GM20000 (cell line): ENCODE measurements at places on chromosomes 16 and 17.

DNA sequence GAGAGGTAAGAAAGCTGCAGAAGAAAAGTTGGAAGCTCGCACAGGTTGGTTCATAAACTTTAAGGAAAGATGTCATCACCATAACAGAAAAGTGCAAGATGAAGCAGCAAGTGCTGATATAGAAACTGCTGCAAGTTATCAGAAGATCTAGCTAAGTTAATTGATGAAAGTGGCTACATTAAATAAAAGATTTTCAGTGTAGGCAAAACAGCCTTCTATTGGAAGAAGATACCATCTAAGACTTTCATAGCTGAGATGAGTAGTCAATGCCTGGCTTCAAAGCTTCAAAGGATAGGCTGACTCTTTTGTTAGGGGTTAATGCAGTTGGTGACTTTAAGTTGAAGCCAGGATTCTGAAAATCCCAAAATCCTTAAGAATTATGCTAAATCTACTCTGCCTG, 24.0 kb downstream of the CYLD start:
- no peak for DNase-seq

- DNase-seq = no peak
Measured at GRCh38 chr17:57636985-57637665, 108.0 kb downstream of the CCDC182 start.

DNA sequence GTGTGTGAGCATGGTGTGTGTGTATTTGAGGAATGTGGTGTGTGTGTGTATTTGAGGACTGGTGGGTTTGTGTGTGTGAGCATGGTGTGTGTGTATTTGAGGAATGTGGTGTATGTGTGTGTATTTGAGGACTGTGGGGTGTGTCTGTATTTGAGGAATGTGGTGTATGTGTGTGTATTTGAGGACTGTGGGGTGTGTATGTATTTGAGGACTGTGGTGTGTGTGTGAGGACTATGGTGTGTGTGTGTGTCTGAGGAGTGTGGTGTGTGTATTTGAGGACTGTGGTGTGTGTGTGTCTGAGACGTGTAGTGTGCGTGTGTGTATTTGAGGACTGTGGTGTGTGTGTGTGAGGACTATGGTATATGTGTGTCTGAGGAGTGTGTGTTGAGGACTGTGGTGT, 18.0 kb upstream of the CACNG1 start:
- no peak for DNase-seq

GRCh38 chr16:23930791-23931190, 95.0 kb downstream of the PRKCB start:
- no peak for DNase-seq

DNA sequence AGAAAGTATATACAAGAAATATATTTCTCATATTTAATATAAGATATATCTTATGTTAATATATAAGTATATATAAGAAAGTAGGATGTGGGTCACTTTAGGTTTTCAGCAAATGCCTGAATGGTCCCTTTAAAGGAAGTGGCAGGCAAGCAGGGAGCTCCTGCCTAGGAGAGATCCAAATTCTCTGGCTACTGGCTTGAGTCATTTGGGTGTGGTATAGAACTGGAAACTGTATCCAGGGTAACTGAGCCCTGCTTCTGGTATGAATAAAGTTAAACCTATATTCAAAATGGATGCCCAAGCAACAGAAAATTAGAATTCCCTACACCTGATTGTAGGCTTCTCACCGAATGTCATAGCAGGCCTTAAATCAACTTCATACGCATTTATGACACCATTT, 144.4 kb downstream of the ZNF18 start:
- no peak for DNase-seq

DNA sequence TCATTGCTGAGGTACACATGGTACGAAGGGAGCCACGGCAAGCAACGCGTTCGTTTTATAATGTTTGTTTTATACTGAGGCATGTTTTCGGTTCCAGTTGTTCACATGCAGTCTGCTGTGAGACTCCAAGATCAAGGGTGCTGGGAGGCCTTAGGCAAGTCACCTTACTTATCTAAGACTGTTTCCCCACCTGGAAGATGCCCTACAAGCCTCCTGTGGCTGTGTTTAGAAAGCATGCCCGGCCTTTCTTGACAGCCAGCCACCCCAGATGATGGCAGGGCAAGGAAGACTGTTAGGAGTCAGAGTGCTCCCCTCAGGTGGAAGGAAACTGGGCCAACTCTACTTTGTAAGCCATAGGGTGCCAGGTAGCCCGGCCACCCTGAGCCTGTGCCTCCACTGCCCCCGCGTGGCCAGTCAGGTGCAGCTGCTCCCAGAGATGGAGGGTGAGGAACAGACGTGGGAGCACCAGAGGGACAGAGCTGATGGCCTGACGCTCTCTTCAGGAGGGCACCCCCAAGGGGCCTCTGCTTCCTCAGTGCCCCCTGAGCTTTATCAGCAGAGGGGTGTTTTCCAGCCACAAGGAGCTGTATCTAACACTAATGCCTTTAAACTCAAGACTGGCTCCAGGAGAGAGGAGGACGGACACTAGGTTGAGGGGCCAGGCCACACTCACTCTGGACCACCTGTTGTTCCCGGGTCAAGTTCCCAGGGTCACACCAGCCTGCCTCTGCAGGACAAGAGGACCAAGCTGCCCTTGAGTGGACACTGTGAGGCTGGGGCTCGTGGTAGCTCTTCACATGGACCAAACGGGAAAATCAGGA, 5.4 kb downstream of the NAT9 start:
- DNase-seq = peak; percentile 76

- no peak for DNase-seq
Measured at GRCh38 chr16:88435437-88436355, 17.4 kb upstream of the ZFPM1 start.

GRCh38 chr16:1010251-1010650, 28.7 kb downstream of the SOX8 start:
- DNase-seq = no peak

GRCh38 chr16:2429771-2430663, 770 bp downstream of the CCNF start:
- peak; percentile 66 for DNase-seq

DNA sequence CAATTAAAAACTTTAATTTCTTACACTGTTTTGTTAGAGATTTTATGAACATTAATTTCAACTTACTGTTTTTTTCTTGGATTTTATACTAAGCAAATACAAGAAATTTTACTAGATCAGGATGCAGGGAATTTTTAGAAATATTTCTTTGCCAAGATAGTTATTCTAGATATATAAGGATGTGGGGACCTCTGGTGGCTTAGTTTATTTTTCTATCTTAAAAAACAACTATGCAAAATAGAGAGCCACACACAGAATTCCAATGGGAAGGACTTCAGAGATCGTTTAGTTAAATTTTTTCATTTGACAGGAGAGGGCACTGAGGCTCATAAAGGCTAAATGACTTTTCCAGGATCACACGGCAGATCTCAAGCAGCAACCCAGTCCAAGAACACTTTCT, 23.0 kb upstream of the CAPNS2 start:
- DNase-seq = no peak

DNA sequence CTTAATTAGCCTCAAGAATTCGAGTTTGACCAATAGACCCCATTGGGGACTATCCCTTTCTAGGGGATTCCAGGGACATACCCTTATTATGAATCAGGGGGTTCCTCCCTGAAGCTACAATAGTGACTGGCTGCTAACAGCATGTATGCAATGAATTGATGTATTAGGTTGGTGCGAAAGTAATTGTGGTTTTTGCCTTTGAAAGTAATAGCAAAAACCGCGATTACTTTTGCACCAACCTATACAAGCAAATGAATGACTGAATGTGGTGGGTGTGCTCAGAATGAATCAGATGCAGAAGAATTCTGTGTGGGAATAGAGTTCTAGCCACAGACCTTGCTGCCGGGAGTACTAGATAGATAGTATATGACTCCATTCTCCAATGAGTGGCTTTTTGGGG, 76.7 kb downstream of the HLF start:
- DNase-seq = no peak

- DNase-seq = no peak
Measured at GRCh38 chr16:88907768-88908167, 41.3 kb upstream of the PABPN1L start.

DNA sequence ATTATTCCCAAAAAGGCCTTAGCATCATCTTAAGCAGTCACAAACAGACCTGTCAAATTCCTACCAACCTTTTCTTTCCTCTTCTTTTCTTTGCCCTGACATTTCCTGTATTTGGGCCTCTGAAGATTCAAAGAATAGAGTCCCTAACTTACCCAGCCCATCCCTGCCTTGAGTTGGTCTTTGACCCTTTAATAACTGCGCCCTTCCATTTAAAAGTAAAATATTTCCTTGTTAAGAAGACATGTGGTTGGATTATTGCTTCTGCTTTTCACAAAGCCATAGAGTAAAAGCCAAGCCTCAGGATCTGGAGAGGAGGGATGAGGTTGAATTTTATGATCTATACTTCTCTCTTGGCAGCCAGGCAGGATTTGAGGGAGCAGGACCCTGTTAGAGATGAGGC, 13.2 kb upstream of the CCL23 start:
- DNase-seq = no peak

GRCh38 chr16:16973707-16974591, 496.8 kb downstream of the XYLT1 start:
- DNase-seq = no peak

DNA sequence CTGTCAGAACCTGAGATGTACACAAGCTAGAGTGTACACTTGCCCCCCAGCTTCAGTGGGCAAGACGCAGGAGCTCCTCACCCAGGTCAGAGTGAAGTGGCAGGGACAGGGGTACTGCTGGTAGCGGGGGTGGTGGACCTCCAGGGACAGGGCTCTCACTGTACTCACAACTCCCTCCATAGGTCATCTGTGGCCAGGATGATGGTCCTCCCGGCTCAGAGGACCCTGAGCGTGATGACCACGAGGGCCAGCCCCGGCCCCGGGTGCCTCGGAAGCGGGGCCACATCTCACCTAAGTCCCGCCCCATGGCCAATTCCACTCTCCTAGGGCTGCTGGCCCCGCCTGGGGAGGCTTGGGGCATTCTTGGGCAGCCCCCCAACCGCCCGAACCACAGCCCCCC, 2.7 kb downstream of the NXPH3 start:
- no peak for DNase-seq

GRCh38 chr17:50055426-50056216, at the start of gene ITGA3:
TSS of gene ITGA3 (plus strand) at chr17:50056110. CDS start at chr17:50056440, 330 bp downstream.
- peak; percentile 75 for DNase-seq

GRCh38 chr17:30224419-30224960, 11.0 kb downstream of the SLC6A4 start:
- no peak for DNase-seq

DNA sequence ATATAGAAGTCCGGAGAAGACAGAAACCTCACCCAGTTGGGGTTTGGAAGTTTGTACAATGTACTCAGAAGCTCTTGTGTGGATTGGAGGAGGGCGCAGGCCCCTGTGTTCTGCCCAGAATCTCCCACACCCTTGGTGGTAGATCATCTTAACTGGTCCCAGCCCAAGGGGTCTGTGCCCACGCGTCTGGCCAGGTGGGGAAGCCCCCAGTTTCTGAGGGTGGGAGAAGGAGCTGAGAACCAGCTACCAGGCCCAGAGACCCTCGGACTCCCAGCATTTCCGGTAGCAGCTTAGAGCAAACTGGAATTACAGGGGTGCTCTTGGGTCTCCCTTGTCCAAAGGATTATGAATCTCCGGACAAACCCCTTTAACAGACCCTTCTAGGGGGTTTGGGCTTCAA, 2.3 kb upstream of the PPP1R9B start:
- no peak for DNase-seq

- no peak for DNase-seq
Measured at GRCh38 chr17:71553381-71553780, 567.4 kb upstream of the SOX9 start.

DNA sequence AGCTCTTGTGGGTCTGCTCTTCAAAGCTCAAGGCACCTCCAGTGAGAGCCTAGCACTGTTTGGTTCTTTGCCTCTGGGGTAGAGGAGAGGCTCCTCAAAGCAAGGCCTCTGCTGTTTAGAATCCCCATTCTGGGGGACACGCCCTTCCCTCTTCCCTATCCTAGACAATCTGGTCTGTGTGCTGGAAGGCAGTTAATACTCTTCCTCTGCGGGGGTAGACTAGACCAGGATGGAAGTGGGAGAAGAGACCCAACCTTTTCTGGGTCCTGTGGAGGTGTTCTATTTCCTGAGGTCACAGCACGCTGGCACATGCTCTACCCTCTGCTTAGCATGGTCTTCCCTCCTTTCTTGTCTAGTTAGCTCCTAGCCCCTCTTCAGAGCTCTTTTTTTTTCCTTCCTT, 7.7 kb downstream of the ERAL1 start:
- no peak for DNase-seq

DNA sequence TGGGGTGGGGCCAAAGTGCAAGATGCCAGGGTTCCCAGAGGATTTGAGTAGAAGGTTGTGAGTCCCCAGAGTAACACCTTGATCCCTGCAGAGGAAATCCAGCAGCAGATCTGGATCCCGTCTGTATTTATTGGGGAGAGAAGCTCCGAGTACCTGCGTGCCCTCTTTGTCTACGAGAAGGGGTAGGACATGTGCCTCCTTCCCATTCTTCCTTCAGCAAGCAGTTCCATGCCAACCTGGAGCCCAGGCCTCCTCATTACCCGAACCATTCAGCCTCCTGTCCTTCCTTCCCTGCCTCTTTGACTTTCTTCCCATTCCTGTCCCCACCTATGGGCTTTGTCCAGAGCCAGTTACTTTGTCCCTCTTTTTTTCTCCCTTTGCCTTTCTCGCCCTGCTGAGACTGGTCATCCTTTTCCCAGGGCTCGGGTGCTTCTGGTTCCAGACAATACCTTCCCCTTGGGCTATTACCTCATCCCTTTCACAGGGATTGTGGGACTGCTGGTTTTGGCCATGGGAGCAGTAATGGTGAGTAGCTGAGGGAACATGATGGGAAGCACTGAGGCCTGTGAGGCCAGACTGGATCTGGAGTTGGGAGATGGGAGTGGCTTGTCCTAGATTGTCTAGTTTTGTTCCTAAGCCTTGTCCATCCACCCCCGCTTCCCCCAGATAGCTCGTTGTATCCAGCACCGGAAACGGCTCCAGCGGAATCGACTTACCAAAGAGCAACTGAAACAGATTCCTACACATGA, 2.9 kb downstream of the RNF167 start:
- no peak for DNase-seq

DNA sequence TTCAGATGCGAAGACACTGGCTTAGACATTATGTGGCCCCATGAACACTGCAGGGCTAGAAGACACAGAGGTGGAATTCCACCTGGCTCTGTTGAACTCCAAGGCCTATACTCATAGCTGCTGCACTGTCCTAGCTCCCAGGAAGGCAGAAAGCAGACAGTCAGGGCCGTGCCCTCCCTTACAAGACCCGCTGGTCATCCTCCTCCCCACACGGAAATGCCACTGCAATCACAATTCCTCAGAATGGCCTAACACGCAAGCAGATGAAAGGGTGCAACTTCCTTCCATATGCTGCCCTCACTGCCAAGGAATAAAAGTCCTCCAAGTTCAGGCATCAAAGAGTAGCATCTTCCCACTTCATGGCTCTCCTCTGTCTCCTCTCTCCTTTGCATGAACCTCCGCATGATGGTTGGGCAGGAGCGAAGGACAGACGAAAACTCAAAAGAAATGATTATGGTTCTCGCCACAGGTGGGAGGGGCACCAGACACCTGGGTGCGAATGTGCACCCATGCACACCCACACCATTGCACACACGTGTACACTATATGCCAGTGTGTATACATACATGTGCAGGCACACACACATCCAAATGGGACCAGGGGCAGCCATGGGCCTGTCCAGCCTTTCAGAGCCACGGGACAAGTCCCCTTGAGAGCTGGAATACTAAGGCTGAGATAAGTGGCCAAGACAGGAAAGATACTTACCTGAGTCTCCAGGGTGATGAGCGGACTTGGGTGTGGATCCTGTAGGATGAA, 113.3 kb downstream of the XYLT1 start:
- DNase-seq = no peak

- no peak for DNase-seq
Measured at GRCh38 chr17:58669853-58670252, 22.0 kb downstream of the TEX14 start.
